NCI-H524 (cell line): ENCODE measurements at places on chromosomes 16 and 17.

DNA sequence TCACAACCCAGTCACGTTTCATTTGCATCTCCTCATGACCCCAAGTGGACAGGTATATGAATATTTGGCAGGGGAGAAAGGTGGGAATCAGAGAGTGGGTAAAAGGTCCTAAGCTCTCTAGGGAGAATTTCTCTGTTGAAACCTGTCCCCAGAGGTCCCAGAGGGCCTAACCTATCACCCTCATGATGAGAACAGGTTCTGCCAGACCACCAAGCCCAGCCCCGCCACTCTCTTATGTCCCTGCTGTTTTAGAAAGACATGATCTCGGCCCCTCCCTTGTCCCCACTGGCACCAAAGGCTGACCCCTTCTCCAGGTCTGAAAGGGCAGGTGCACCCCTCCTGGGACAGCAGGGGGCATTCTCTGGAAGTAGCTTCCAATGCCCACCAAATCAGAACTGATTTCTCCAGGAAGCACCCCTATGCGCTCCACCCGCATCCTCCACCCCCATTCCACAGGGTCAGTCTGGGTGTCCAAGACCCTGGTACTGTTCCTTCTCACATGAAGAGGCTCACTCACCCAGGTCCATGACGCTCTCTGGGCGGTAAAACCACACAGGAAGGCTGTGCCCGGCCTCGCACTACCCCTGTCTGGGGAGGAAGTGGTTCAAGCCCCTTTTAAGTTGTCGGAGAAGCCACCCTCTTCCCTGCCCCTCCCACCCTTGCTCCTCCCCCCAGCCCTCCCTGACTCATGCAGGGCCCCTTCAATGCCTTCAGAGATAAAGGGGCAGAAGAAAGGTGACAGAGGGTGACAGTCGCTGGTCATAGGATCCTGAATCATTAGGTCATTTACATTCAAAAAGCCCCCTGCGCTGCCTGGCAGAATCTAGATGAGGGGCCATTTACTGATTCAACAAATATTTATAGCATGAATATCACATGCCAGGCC is at the start of gene CCR7:
TSS of gene CCR7 (minus strand) at position 590 of the 886 bp plus-strand sequence. CDS start at position 527, 63 bp downstream.
- no peak for DNase-seq

DNA sequence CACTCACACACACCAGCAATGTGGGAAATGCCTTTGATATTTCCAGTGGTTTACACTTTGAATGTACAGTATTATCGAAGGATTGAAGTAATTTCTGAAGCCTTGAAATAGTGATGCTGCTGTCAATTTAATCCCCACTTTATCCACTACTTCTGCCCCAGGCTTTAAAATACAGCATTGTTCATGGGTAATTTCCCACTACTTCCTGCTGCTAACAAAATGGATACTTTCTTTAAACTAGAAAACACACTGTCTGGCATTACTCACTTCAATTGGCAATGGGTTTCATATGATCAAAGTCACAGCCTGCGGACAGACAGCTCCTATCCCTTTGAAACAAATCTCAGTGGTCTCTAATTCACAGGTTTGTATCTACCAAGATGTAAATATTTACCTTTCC is 292.2 kb downstream of the CDH11 start:
- no peak for DNase-seq

DNA sequence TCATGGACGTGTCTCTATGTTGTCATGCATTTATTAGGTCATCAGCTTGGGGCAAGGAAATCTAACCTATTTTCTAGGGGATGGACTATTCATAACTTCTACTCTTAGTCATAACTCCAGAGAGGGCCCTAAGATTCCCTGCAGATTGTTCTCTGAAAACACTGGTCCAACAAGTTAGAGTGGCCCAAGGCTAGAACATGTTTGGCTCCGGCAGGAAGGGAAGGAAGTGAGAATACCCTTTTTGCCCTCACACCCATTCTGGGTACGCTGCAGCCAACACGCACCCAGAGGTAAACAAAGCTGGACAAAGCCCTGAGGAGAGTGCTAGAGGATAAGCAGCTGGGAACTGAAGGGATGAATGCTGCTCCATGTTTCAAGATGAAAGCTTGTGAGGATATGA is 9.9 kb downstream of the C16orf86 start:
- no peak for DNase-seq

GRCh38 chr16:81012974-81013373 is 6.0 kb downstream of the CENPN start:
- no peak for DNase-seq

DNA sequence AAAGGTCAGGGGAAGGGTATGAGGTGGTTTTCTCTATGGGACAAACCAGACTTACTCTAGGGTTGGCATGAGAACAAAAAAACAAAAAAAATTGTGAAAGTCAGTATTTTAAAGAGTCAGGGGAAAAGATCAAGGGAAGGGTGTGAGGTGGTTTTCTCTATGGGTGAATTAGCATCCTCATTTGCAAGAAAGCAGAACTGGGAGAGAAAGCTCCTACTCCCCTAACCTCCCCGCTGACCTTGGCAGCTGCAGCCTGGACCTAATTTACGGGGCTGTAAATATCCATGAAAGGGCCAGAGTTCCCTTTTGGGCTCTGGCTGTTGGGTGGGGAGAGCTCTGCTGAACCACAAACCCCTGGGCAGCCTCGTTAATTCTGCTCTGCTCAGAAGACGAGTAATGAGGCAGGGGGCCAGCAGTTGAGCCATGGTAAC is 10.6 kb downstream of the RHBDL3 start:
- no peak for DNase-seq

GRCh38 chr17:52158450-52159042 is at the start of gene CA10:
Gene CA10, minus strand, starts transcription at chr17:52158714.
- DNase-seq, result peak; percentile 67

DNA sequence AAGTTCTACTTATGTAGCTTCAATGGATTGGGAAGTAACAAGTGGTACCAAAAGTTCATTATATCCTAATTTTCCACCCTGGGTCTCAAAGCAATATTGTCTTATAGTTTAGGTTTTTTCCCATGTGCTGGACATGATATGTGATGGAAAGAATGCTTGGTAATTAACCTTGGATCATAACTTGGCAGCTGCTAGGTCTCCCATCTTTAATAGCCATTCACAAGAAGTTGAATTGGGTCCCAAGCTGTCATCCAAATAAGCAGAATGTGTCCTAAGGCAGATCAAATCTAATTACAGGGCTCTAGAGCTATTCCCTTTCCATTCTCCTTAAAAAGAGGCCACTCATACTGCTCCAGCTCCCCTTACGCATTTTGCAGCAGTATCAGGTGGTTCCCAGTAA is 44.7 kb upstream of the KCNJ16 start:
- DNase-seq, result peak; percentile 35

- peak; percentile 82 for DNase-seq
Measured at GRCh38 chr16:1474796-1475551, at the start of gene CLCN7. Gene CLCN7, minus strand, starts transcription at chr16:1475028. Its CDS starts 54 bp downstream, at chr16:1474974.

- no peak for DNase-seq
Measured at GRCh38 chr17:58278661-58279015, 2.1 kb downstream of the MPO start.

GRCh38 chr17:18944646-18945045 is 7.3 kb upstream of the SLC5A10 start:
- DNase-seq, result no peak

DNA sequence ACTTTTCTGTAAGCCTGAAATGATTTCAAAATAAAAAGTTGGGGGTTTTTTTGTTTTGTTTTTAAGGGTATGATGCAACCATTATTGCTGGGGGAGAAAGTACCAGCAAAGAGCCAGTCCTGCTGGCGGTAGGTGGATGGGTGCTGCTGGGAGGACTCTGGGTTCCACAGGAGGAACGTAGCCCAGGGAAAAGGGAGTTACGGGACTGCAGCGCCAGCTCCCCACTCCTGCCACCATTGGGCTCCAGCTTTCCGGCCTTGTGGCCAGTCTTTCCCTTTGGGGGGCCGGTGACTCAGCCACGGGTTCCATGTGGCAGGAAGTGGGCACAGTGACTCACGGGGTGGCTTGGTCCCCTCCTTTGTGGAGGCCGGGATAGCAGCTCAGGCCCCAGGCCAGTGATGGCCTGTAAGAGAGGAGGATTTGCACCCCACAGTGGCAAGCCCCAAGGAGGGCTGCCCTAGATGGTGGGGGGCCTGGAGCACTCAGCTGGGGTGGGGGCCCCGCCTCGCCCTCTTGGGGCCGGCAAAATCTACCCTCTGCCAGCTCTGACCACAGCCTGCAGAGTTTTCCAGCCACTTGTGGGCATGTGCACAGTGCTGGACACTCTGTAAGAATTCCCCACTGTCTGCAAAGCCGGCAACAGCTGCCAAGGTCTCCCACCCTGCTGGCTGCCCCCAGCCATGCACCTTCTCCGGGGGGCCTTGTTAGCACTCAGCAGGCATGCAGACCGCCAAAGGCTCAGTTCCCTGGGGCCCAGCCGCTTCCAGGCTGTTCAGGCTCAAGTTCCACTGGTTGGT is 30.4 kb downstream of the SOCS3 start:
- DNase-seq, result no peak

- DNase-seq, result no peak
Measured at GRCh38 chr16:4226251-4227039, 15.4 kb downstream of the SRL start.

- no peak for DNase-seq
Measured at GRCh38 chr16:22912654-22913053, 98.7 kb downstream of the HS3ST2 start.

DNA sequence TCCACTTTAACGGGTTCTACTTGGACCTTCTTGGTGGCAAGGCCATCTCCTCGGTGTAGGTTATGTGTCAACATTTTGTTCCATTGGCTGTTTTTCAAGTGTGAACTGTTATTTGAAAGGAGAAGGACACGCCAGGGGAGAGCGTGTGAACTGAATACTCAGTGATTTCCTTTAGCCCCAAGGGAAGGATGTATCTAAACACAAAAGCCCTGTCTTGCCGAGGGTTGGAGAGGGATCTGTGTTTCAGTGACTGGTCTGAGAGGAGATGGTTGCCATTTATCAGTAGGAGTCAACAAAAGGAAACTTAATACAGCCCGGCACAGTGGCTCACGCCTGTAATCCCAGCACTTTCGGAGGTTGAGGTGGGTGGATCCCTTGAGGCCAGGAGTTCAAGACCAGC is 50.0 kb downstream of the USP10 start:
- no peak for DNase-seq

DNA sequence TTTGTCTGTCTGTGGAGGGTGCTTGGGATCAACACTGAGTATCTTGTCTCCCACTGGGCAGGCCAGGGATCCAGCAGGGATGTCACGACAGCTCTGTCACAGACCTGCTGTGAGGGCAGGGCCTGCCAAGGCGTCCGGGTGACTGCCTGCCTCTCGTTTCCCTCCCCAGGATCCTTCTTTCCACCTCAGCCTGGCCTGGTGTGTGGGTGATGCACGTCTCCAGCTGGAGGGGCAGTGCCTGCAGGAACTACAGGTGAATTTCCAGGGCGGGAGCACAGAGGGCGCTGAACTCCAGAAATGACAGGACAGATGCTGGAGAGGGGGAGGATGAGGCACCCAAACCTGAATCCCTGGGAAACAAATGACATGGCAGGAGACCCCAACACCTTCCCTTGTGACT is 6.8 kb upstream of the MMP15 start:
- no peak for DNase-seq

DNA sequence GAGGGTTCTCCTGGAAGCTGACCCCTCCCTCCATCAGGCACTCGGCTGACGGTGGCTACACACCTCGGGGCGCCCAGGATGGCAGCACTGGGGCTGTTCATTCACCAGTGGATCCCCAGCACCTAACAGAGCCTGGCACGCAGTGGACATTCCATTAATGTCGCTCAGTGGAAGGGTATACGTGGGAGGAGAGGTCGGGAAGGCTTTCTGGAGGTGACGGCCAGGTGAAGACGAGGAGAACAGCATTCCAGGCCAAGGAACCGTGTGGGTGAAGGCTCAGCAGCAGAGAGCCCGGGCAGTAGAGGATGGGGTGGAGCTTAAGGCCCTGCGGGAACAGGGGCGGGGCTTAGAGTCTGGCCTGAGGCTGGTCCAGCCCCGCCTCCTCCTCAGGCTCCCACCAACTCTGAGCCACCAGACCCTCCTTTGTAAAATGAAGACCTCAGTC is 2.5 kb upstream of the HS3ST6 start:
- DNase-seq, result no peak

DNA sequence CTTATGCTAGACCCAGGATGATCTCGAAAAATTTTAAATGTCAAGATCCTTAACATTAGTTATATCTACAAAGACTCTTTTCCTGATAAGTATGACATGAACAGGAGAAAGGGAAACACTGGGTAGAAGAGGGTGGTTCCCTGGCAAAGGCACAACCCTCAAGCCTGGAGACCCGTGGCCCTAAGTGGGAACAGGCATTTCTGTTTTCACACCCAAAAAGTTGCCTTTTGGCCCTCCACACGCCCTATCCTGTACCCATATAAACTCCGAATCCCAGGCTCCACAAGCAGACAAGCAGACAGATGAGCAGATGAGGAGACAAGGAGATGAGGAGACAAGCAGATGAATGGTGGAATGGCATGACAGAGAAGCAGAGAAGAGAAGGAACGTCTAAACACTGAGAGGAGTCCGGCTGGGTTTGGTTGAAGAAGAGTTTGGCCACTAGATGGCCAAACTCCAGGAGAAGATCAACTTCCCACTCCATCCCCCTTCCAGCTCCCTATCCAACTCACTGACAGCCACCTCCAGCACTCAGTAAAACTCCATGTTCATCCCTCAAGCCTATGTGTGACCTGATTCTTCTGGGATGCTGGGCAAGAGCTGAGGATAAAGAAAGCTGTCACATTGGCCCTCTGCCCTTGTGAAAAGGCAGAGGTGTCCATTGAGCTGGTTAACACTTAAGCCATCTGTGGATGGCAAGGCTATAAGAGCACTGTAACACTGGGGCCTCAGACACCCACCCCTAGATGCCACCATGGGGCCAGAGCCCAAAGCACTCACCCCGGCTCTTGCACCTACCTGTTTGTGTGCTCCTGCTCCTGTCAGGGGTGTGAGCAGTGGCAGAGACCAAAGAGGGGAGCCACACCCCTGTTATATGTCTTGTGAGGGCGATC is 139.6 kb upstream of the FAM20A start:
- DNase-seq, result no peak

GRCh38 chr16:69706256-69706974 is 19.9 kb downstream of the NQO1 start:
- no peak for DNase-seq

GRCh38 chr17:49197346-49197998 is 12.9 kb downstream of the GNGT2 start:
- no peak for DNase-seq

- no peak for DNase-seq
Measured at GRCh38 chr16:14029658-14030057, 41.5 kb upstream of the MRTFB start.

- DNase-seq, result no peak
Measured at GRCh38 chr17:744937-745336, 7.1 kb downstream of the GEMIN4 start.
